ENCODE measurements at places on chromosomes 7 and 10. TPM values are rescaled to one million over a fixed set of nuclear protein-coding genes. Genes with fewer than 3 reads are reported as not detected.

CPN1 gene
- total RNA-seq, result not detected

PFKFB3 gene
- total RNA-seq, result 273 TPM

WNT16 gene
- not detected for total RNA-seq

PDK4 gene
- total RNA-seq, result 6.5 TPM

PDE6C gene
- not detected for total RNA-seq

ADGRA1 gene
- not detected for total RNA-seq

ERVW-1 gene
- not detected for total RNA-seq

CABCOCO1 gene
- total RNA-seq, result not detected

NPSR1 gene
- not detected for total RNA-seq

HTR7 gene
- not detected for total RNA-seq
